Endothelial cell (in vitro differentiated cells): ENCODE measurements at places on chromosomes 16 and 17. TPM values are rescaled to one million over a fixed set of nuclear protein-coding genes. Genes with fewer than 3 reads are reported as not detected.

Gene HBA1
- total RNA-seq = not detected

GRCh38 chr17:75723171-75723930 is 2.1 kb downstream of the ITGB4 start:
- no peak for DNase-seq

GRCh38 chr16:73113336-73113735 is 65.4 kb upstream of the ZFHX3 start:
- no peak for DNase-seq

- DNase-seq = no peak
These were observed 14.9 kb downstream of the C16orf74 start for GRCh38 chr16:85735946-85736345.

- DNase-seq = no peak
These were observed 435.5 kb downstream of the KCNJ2 start for GRCh38 chr17:70604854-70605253.

DNA sequence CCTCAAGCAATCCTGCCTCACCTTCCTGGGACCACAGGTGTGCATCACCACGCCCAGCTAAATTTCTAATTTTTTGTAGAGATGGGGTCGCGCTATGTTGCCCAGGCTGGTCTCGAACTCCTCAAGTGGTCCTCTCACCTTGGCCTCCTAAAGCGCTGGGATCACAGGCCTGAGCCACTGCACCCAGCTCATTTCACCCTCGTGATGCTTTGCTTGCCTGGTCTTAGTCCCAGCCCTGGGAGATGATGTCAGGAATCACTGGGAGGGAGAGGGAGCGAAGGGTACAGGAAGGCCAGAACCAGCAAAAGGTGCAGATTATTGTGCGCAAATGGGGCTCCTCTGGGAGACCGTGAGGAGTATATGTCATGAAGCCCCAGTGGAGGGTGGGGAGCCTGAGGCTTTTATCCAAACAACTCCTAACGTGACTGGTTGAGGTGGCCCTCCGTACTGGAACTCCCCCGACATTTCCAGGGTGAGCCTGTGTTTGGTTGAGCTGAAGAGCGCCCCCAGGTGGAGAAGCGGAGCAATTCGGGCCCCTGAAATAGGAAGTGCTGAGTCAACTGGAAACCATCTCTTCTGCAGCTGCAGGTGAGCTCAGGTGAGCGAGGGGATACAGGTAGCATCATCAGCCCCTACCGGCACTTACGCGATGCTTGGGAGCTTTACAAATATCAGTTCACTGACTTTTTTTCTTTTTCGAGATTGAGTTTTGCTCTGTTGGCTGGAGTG is 41.2 kb upstream of the HAPSTR1 start:
- DNase-seq = peak; percentile 41

DNA sequence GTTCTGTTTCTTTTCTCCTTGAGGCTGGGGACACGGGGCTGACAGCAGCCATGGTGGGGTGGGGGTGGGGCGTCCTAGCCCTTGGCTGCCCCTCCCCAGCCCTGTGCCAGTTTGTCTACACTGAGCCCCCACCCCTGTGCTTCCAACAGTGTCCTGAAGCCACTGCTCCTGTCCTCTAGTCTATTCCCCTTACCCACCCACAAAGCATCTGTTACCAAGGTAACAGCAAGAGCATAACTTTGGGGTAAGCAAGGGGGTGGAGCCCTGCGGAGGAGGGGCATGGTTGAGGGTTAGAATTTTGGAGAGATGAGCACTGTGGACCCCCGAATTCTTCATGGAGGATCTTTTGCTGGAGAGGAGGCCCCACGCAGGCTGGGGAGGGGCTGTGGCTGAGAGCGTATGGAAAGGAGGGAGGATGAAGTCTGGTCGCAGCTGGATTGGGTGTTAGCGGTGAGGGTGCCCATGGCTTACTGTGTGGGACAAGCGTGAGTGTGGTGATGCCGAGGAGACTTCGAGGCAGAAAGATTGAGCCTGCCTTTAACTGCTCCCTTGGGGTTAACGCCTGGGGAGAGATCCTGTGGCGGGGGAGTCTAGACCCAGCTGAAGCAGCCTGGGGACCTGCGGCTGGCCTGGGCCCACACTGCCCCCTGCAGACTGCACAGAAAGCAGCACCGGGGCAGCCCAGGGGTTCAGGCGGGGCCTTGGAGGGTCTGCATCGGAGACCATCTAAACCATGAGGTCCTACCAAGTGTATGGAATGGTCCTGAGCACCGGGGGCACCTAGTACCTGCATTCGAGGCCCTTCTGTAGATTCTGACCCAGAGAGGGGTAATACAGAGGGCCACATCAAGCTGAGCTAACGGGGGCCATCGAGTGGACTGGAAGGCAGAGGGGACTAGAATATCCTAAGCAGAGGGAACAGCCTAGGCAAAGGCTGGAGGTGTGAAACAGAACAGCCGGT is 6.1 kb upstream of the STAC2 start:
- peak; percentile 70 for DNase-seq
